ENCODE measurements at places on chromosomes 1 and 21.

GRCh38 chr1:184919892-184920291 is 54.4 kb downstream of the NIBAN1 start:
- DNase-seq = no peak

DNA sequence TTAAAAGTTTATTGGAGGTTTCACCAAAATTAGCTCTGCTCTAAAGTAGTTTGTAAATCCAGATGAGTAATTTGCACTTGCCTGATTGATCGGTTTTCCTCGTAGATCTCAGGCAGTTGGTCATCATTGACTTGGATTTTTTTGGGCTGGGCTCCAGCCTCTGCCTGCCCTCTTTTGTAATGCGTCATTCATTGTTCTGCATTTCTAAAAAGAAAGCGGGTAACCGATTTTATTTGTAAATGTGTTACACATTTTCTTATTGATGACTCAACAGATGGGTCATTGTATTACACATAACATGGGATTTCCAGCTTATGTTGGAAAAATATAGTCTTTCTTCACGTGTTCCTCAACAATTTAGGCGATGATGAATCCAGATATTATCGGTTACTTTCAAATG is 5.5 kb downstream of the ETS2 start:
- no peak for DNase-seq

DNA sequence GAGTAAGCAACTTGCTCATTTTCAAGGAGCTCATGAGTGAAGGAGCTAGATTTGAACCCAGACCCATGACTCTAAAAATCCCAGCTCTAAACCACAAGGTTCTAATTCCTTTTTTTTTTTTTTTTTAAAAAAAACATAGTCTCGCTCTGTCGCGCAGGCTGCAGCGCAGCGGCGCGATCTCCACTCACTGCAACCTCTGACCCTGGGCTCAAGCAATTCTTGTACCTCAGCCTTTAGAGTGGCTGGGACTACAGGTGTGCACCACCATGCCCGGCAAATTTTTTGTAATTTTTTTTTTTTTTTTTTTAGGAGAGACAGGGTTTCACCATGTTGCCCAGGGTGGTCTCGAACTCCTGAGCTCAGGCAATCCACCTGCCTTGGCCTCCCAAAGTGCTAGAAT is 13.8 kb downstream of the SRSF4 start:
- DNase-seq = no peak

DNA sequence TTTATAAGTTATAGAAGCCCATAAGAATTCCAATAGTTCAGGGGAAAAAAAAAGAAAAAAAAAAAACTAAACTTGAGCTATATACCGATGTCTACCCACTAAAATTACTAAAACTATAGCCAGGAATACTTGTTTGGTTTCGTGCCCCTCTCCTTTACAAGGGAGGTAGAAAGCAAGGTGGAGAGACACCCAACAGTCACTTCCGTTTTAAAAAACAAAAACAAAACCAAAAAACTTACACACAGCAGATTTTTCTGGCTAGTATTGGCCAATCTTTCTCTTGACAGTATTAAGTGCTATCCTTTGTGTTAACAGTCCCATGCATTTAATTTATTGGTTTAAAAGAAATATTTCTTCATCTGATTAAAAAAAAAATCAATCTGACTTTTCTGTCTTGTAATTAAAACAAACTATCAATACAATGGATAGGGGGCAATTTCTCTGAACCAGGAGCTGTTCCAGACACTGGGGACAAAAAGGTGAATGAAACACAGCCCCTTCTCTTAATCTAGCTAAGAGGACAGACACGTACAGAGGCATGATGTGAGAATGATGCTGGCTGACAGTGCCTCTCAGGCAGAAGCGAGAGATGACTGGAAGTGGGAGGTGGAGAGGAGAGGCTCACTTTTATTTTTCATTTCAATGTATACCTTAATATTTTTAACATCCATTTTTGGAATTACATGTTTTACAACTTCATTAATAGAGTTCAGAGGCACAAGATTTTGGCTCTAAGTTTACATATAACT is 214.8 kb downstream of the RERE start:
- no peak for DNase-seq

GRCh38 chr1:197327776-197328364 is 59.8 kb downstream of the CRB1 start:
- DNase-seq = no peak

DNA sequence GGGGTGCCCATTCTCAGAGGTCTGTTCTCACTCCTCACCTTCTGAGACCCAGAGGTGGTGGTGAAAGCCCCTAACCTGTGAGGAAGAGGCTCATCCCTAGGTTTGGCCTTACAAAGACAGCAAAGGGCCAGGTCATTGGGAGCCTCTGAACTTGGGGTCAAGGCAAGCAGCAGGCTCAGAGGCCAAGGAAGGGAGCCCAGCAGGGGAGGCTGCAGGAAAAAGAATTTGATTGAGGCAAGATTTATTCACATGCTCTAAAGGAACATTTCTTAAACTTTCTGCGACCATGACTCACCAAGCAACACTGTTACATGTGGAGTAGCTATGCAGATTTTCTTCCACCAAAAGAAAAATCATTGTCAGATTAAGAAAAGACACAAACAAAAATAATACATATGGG is 132.5 kb upstream of the SYT6 start:
- no peak for DNase-seq

DNA sequence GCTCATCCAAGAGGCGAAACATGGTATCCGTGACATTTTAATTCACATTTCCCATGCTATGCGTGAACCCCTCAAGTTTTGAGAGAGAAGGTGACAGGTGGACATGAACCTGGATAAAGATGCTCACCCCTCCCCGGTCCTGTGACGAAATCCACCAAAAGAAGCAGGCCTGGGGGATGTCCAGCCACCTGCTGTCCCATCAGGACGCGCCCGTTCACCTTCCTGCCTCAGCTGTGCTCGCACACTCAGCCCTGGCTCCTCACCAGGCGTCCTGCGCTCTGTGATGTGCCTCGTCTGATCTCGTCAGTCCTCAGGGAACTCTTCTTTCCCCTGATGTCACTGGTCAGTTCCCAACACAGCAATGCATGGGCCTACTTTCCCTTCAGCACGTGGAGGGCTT is 10.3 kb downstream of the FHAD1 start:
- DNase-seq = no peak

DNA sequence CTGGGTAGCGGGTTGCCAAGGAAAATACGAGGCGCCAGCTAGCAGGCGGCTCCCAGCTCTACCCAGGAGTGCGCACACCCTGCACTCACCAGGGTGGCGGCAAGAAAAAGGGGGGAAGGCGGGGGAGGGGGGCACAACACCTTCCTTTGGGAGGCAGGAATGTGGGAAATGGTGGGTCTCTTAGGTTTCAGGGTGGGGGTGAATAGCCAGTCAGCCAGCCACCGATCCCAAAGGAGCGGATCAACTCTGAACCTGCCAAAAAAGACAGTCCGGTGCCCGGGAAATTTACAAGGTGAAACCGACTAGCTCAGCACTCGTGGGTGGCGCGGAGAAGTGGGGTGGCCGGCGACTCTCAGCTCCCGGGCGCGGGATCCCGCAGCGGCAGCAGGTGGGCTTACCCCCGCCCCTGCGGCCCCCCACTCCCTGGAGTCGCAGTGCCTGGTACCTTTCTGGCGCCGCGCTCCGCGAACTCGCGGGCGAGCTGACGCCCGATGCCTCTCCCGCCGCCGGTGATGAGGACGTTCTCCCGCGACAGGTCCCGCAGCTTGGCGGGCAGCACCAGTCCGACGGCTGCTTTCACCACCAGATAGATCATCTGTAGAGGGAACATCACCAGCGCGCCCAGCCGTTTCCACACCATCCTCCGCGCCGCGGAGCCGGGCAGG is 1.2 kb downstream of the DHRS3 start:
- peak; percentile 56 for DNase-seq

DNA sequence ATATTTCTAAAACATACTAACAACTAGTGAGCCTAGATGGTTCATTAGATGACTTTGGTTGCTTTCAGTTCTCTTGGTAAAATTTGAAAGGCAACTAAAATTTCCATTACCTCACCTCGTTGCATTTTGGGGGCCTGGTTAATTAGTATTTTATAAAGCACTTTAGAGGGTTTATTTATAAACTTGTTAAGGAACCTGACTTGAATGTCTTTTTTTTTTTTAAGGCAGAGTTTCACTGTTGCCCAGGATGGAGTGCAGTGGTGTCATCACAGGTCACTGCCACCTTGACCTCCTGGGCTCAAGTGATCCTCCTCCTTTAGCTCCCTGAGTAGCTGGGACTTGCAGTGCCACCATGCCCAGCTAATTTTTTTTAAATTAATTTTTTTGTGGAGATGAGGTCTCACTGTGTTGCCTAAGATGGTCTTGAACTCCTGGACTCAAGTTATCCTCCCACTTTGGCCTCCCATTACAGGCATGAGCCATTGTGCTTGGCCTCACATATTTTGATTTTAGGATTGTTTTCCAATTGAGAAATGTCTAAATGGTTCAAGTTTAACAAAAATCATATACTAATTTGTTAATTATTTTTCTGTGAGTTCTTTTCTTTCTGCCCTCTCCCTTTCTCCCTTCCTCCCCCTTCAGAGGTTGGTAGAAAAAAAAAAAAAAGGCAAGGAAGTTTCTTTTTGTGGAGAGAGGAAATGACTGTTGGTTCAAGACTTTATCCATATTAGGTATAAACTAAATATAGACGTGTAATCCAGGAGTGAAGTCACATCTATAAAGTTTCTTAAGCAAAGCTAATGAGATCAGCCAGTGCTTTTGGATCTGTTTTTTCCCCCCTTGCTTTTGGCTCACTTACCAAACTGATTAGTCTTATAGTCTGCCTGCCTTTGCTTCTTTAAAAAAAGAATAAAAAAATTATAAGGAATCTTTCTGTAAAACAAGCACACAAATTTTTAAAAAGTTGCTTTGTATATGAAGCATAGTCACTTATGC is 24.7 kb downstream of the CLIC4 start:
- DNase-seq = no peak

DNA sequence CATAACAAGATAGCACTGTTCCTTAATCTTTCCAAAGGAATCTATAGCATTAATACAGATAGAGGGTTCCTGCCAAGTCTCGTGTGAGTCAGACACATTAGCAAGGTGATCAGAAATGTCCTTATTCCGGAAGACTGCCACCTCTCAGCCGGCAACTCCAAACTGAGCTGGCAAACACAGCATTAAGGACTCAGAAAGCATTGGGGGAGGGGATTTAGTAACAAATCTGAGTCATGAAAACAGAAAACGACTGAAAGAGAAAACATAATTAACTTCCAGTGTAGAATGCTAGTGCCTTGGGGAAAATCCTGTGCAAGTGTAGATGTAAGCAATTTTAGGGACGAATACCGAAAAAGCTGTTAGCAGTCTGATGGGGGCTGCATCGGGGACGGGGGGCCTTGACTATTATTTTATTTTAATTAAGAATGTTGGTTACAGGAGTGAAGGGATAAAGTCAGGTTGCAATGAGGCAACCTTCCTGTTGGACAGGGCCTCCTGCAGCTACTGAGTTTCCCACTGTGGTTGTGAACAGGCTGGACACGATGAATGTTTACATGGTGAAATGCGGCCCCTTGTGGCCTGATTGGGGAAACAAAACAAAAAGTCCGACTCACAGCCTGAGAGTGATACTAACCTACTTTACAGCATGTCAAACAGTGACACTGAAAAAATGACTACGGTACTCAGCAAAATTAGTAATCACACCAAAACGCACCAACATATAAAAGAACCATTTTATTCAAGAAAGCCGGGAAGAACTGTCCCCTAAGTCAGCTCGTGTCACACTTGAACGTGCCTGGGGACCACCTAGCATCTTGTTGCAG is 20.7 kb downstream of the MIS18A start:
- peak; percentile 66 for DNase-seq

GRCh38 chr1:180951186-180951745 is 38.6 kb downstream of the KIAA1614 start:
- DNase-seq = no peak

- DNase-seq = no peak
Observed at GRCh38 chr1:24393892-24394291, 19.7 kb downstream of the STPG1 start.

- DNase-seq = no peak
Observed at GRCh38 chr1:224068458-224069072, 45.3 kb upstream of the FBXO28 start.

GRCh38 chr1:214615871-214616270 is 12.9 kb downstream of the CENPF start:
- DNase-seq = no peak

DNA sequence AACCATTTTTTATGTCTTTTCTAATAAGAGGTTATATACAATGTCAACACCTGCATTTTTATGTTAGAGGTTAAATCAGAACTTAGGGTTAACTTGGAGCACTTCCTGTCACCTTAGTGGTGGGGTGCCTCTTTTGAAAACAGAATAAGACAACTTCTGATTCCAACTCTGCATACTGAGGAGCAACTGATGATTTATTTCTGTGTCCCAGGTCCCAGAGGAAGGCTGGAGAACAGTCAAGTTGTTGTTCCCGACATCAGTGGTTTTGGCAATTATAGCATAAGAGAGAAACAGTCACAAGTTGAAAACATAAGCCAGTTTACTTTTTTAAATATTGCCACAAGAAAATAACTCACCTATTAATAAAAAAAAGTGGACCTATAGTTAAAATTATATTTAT is 871.0 kb upstream of the ADAMTS5 start:
- DNase-seq = no peak

GRCh38 chr1:174724219-174724618 is 275.5 kb upstream of the CACYBP start:
- no peak for DNase-seq

- no peak for DNase-seq
Observed at GRCh38 chr1:93851878-93852277, 27.1 kb downstream of the DNTTIP2 start.
